Stimulated activated CD4-positive, alpha-beta T cell treated with anti-CD3 and anti-CD28 coated beads, Interleukin-1b, Interleukin-23, amount 100 ng/mL, for 1 hour (primary cell): ENCODE measurements at places on chromosomes 1 and 21.

GRCh38 chr21:43881283-43881682 is 16.3 kb downstream of the AGPAT3 start:
- no peak for DNase-seq

DNA sequence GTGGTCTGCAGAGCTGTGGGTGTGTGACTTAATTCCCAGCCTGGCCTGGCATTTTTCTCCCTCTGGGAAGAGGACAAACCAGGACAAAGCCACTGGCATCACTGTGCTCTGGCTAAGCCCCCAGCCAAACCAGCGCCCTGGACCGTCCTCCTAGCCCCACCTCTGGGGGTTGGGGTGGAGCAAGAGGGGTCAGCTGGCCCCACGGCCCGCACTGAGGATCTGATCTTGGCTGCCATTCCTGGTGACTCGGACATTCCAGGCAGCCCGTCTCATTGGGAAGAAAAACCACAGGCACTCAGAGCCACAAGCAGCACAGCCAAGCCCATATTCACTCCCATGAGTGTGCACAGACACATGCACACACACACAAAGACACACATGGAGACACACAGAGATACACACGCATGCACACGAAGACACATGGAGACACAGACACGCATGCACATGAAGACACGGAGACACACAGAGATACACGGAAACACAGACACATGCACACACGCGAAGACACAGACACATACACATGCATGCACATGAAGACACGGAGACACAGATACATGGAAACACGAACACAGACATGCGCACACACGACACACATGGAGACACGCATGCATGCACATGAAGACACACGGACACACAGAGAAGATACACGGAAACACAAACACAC is 2.3 kb upstream of the MXRA8 start:
- no peak for DNase-seq

DNA sequence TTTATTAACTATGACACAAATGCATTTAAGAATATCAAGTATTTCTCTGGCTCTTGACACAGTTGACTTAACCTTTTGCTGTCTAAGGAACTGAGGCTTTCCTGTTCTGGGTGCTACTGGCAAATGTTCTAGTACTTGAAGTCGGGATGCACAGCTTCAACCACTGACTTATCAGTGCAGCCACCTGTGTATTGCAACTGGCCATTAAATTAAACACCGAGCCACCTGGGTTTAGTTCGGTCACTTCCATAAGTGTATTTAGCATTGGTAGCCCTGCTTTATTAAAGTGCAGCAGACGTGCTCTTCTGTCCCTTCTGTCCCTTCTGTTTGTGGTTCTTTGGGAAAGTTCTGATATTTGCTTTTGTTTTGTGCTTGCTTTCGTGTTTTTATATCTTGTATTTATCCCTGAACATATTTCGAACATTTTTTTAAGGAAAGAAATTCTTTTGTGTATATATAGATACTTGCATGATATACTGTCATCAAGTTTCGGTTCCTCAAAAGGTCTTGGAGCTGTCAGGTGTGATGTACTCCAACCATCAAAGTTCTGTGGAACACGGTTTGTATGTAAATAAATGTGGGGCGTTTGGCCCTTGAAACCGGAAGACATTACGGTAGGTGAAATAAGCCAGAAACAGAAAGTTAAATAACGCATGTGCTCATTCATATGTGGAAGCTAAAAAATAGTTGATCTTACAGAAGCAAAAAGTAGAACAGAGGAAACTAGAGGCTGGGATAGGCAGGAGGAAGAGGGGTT is 297.9 kb upstream of the GREM2 start:
- DNase-seq = no peak

GRCh38 chr1:46133781-46134350 is 1.4 kb upstream of the PIK3R3 start:
- DNase-seq = no peak

- DNase-seq = no peak
Measured at GRCh38 chr1:31297277-31298247, 730 bp downstream of the ZCCHC17 start.

GRCh38 chr1:207987164-207987563 is 76.2 kb upstream of the CD34 start:
- DNase-seq = no peak

GRCh38 chr1:229203030-229203751 is 67.7 kb upstream of the RAB4A start:
- DNase-seq = no peak

- no peak for DNase-seq
Measured at GRCh38 chr1:79695138-79695537, 688.6 kb upstream of the ADGRL4 start.

DNA sequence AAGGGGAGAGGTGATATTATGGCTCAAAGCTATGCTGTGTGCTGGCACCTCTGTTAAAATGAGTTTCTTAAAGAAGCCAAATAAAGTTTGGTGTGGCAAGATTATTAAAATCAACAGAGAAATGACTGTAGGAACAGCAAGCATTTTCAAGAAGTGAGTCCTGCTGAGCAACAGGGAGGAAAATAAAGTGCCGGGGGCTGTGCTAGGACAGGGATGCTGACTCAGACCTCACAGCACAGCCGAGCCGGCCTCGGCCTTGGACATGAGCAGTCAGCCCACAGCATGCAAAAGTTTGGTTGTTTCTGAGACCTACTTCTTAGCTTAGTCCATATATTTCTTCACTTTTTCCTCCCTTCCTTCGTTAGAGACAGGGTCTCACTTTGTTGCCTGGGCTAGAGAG is 19.2 kb downstream of the CNIH3 start:
- no peak for DNase-seq

DNA sequence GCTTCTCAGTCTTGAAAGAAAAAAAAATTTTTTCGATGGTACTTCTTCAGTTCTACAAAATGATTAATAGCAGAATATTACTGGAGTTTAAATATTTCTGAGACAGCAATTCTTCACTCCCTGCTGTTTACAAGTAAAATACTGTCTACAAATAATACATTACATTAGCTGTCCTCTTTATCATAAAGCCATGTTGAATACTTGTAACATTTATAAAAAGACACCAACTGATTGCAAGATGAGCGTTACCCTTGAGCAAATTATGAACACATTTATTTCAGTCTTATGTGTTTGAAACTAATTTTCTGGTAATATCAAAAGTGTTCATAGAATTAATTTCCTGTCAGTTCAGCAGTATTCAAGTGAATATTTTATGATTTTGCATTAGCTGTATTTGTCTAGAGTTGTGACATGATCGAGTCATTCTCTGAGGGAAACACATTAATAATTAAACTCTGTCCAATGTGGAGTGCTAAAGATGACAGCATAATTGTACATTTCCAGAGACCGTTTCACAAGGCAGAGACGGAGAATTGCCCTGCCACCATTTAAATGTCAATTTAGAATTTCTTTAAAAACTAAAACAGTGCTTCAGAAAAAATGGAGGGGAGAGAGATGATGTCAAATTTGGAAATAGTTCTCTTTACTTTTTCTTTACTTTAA is 1359.0 kb upstream of the ADGRL4 start:
- no peak for DNase-seq

- no peak for DNase-seq
Measured at GRCh38 chr1:38929476-38929875, 12.2 kb downstream of the RHBDL2 start.

GRCh38 chr1:32336963-32337675 is 1.1 kb upstream of the MARCKSL1 start:
- DNase-seq = no peak
